Prostate gland (tissue), 2 donors: ENCODE measurements at places on chromosomes 13 and 19. TPM values are rescaled to one million over a fixed set of nuclear protein-coding genes. Genes with fewer than 3 reads are reported as not detected.

GRCh38 chr19:45439190-45439568 lies 15.5 kb upstream of the ERCC1 start:
- peak overlapping the region; percentile 83 for H3K4me3 ChIP-seq
- peak overlapping the region; percentile 92 for H3K27ac ChIP-seq

- H3K4me1 ChIP-seq: peaks cover 21% of the 10 kb centered on the region
- peak overlapping the region; percentile 94 for H3K4me3 ChIP-seq
- H3K36me3 ChIP-seq: no peaks in the 10 kb centered on the region
- no peak for DNase-seq
These were observed 4.9 kb upstream of the ZNF580 start for GRCh38 chr19:55635856-55636440.

PLPPR2 gene
- total RNA-seq: 33.9 TPM

FAM98C gene
- 19.9 TPM for total RNA-seq

ZNF726 gene
- 3.1 TPM for total RNA-seq

DNA sequence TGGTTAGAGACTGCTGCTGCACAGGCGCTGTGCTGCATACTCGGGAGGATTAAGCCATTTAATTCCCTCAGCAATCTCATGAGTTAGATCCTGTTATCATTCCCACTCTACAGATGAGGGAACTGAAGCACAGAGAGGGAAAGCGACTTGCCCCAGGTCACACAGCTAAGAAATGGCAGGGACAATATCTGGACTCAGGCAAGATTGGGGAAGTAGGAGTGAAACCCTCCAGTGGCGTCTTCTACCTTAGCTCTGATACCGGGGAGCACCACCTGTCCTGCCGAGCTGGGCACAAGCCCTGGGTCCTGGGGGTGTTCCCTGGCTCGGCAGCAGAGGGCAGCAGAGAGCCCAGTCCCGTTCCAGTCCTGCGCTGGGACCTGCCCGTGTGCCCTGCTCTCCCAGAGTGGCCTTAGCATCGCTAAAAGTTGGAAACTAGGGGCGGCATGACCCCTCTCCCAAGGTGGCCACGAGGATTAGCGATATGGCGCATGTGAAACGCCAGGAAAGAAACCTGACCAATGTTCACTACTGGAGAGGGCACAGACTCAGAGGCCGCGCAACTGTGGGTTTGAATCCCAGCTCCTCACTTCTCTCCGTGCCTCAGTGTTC lies 20.5 kb downstream of the CYTH2 start:
- DNase-seq: peak; percentile 61
- H3K27ac ChIP-seq: no peak overlapping the region
- no peaks in the 10 kb centered on the region for H3K36me3 ChIP-seq

DNA sequence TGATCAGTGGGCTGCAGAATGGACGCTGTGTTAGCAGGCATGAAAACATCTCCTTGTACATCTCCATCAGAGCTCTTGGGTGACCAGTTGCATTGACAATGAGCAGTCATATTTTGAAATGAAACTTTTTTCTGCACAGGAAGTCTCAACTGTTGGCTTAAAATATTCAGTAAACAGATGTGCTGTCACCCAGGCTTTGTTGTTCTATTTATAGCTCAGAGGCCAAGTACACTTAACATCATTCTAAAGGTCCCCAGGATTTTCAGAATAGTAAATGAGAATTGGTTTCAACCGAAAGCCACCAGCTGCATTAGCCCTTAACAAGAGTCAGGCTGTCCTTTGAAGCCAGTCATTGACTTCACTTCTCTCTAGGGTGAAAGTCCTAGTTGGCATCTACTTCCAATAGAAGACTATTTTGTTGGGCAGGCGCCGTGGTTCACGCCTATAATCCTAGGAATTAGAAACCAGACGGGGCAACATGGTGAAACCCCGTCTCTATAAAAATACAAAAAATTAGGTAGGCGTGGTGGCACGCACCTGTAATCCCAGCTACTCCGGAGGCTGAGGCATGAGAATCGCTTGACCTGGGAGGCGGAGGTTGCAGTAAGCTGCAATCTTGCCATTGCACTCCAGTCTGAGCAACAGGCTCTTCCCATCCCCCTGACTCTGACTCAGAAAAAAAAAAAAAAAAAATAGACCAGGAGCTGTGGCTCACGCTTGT lies 7.9 kb upstream of the PDE4A start:
- no peaks in the 10 kb centered on the region for H3K4me1 ChIP-seq
- H3K36me3 ChIP-seq: no peaks in the 10 kb centered on the region
- no peak overlapping the region for H3K27ac ChIP-seq
- H3K4me3 ChIP-seq: no peak overlapping the region
- no peak for DNase-seq
- peaks cover under 1% of the 10 kb centered on the region for H3K27me3 ChIP-seq

GRCh38 chr13:30422054-30422839 lies at the start of gene UBE2L5:
TSS of gene UBE2L5 (plus strand) at chr13:30422493. CDS start at chr13:30427991, 5,498 bp downstream.
- H3K27me3 ChIP-seq: no peaks in the 10 kb centered on the region
- H3K4me3 ChIP-seq: peak within 1 kb of the TSS; percentile 41
- peak; percentile 82 for DNase-seq
- peak within 1 kb of the TSS; percentile 96 for H3K27ac ChIP-seq

DNA sequence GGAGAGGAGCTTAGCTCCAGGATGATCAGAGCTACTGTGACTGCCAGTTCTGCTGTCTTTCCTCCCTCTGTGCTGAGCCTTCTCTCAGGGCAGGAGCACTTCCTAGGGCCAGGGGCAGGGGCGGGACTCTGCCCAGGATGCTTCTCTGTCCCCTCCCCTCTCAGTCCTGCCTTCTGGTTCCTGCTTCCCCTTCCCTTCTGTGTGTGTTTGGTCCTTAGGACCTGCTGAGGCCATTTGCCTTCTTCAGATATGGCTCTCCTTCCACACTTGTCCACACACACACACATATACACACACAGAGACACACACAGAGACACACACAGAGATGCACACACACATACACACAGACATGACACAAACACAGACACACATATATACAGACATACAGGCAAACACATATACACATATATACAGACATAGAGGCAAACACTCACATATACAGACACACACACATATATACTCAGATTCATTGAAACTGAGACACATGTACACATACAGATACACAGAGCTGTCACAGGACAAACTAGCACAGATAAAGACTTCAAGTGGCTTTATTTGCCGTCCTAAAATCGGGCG lies 22.0 kb upstream of the CD177 start:
- no peaks in the 10 kb centered on the region for H3K27me3 ChIP-seq
- no peak for DNase-seq
- H3K4me1 ChIP-seq: no peaks in the 10 kb centered on the region

GRCh38 chr19:20453425-20453935 lies 112.1 kb downstream of the ZNF737 start:
- no peaks in the 10 kb centered on the region for H3K36me3 ChIP-seq
- H3K4me1 ChIP-seq: no peaks in the 10 kb centered on the region
- no peak for DNase-seq
- no peak overlapping the region for H3K27ac ChIP-seq
- no peaks in the 10 kb centered on the region for H3K27me3 ChIP-seq

KLK15 gene
- total RNA-seq: 4.0 TPM

DNA sequence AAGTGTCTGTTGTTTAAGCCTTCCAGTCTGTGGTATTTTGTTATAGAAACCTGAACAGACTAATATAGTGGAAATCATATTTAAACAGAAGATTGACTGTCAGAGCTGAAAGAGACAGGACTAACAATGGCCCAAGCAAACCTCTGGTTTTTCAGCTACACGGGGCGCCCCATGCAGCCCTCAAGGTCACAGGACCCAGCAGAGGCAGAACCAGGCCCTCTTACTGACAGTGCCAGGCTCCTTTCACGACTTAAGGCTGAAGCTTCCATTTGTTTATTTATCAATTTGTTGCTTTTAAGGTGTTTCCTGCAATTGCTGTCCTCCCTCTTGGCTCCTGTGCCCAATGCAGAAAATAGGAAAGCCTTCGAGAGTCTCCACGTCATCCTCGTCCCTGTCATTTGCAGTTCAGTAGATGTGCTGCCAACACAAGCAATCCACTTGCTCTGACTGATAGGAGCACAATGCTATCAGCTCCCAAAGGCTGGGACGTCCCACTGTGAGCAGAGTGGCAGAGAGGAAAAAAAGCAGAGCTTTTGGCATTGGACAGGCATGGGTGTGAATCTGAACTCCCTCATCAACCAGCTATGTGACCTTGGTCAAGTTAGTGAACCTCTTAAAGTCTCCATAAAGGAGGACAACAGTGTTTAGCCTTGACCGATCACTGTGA lies 10.5 kb upstream of the SLC7A1 start:
- no peak overlapping the region for H3K4me3 ChIP-seq
- DNase-seq: no peak
- no peaks in the 10 kb centered on the region for H3K4me1 ChIP-seq
- no peaks in the 10 kb centered on the region for H3K36me3 ChIP-seq
- no peaks in the 10 kb centered on the region for H3K27me3 ChIP-seq
- no peak overlapping the region for H3K27ac ChIP-seq

ZIM2 gene
- total RNA-seq: 5.2 TPM

DNA sequence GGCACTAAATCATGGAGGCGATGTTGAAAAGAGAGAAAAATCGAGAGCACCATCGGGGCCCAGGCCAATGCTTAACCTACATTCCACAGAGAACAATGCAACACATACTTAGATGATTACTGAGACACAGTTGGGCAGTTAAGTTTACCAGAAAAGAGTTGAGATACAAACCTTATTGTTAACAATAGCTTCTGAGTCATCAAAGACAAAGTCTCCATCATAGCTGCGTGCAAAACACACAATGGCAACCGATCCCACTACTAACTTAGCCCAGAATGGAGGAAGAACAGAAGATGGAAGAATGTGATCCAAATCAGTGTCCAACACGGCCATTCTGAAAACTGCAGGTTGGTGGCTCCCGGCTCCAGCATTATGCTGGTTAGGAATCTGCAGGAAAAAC lies 6.2 kb downstream of the TMTC4 start:
- no peak overlapping the region for H3K27ac ChIP-seq
- no peaks in the 10 kb centered on the region for H3K36me3 ChIP-seq
- no peaks in the 10 kb centered on the region for H3K27me3 ChIP-seq
- no peaks in the 10 kb centered on the region for H3K4me1 ChIP-seq

DNA sequence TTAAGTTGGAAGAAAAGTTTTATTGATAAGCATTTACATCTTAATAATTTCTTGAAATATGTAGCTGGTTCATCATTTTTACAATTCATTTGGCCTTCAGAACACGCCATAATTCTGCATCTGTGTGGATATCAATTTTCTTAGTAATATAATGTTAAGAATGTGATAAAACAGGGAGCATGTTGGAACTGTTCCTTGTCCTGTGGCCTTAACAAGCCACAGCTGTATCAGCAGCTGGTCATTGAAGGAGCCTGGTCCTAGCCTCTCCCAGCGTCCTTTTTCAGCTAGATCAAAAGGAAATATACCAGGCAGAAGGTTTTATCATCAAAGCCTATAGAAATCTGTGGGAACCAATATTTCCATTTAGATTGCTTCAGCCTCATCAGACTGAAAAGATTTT lies 421.8 kb downstream of the SPRY2 start:
- no peak for DNase-seq
- H3K4me1 ChIP-seq: no peaks in the 10 kb centered on the region
- no peak overlapping the region for H3K27ac ChIP-seq

MAG gene
- not detected for total RNA-seq

GRCh38 chr19:33879818-33880575 lies 83.3 kb downstream of the KCTD15 start:
- H3K36me3 ChIP-seq: no peaks in the 10 kb centered on the region
- no peak overlapping the region for H3K27ac ChIP-seq
- H3K4me1 ChIP-seq: peaks cover 5% of the 10 kb centered on the region
- DNase-seq: no peak
- H3K4me3 ChIP-seq: no peak overlapping the region

- H3K4me3 ChIP-seq: no peak overlapping the region
- H3K27ac ChIP-seq: no peak overlapping the region
- no peaks in the 10 kb centered on the region for H3K36me3 ChIP-seq
- DNase-seq: no peak
- H3K27me3 ChIP-seq: no peaks in the 10 kb centered on the region
- H3K4me1 ChIP-seq: no peaks in the 10 kb centered on the region
These were observed 1442.6 kb downstream of the SLITRK5 start for GRCh38 chr13:89113744-89114143.

DNA sequence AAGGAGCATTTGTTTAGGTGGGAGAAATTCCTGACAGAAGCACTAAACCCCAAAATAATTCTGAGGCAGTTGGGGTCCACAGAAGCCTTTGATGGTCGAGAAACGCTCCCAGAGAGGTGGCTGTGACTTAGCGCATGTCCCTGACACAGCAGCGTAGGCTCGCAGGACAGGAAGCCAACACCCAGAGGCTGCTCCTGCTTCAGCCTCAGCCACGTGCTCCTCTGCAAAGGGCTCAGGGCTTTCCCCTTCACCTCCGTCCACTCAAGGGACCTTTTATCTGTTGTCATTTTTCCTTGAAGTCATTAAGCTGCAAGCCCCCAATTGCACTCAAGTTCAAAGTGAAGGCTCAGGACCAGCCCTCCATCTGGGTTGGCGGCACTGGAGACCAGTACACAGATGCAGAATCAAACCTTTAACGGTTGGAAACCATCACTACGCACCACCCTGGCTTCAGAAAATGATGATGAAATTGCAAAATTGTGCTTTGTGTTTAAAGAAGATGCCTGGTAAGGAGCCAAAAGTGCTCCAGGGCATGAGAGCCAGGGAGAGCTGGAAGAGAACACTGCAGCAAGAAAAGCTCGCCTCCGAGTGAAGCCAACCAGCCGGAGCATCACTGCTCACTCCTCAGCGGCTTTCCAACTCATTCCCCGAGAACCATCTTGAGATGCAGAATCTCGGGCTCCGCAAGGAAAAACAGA lies 219.6 kb downstream of the RAP2A start:
- no peak overlapping the region for H3K27ac ChIP-seq
- H3K27me3 ChIP-seq: no peaks in the 10 kb centered on the region

DNA sequence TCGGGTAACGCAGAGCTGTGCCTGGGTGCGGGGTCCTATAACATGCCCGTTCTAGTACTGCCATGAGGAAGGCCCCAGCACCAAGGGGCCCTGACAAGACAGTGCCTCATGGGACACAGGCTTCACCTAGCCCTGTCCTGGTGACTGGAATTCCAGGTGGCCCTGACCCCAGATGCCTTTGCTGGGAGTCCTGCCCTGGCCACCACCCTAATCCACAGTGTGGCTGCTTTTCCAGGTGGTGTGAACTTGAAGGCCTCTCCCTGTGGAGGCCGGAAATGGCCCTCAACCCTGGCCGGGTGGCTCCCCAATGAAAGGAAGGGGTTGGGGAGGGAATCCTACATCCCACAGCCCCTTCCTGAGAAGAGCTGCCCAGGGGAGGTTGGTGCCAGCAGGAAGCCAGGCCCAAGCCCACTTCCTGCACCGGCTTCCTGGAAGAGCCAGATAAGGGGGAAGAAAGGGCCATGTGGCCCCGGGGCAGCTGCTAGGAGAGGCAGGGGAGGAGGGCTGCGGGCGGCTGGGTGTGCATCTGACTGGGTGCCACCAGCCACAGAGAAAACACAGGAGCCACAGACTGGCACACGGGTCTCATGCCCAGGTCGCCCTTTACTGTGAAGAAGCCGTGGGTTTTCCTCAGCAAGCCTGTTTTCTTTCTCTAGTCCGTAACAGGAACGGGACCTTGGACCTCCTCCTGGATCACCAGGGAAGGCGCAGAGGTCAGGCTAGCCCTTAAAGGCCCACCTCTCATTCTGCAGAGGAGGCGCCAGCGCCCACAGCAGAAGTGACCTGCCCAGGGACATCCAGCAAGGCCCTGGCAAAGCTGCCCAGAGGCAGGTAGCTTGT lies 4.7 kb downstream of the LSM4 start:
- H3K4me3 ChIP-seq: no peak overlapping the region
- H3K36me3 ChIP-seq: no peaks in the 10 kb centered on the region
- no peak for DNase-seq
- H3K4me1 ChIP-seq: peaks cover 10% of the 10 kb centered on the region
- no peaks in the 10 kb centered on the region for H3K27me3 ChIP-seq
